ENCODE measurements at places on chromosomes 1 and 21.
A peak's percentile ranks its signal among the peaks of the same experiment; 100 is the strongest.

DNA sequence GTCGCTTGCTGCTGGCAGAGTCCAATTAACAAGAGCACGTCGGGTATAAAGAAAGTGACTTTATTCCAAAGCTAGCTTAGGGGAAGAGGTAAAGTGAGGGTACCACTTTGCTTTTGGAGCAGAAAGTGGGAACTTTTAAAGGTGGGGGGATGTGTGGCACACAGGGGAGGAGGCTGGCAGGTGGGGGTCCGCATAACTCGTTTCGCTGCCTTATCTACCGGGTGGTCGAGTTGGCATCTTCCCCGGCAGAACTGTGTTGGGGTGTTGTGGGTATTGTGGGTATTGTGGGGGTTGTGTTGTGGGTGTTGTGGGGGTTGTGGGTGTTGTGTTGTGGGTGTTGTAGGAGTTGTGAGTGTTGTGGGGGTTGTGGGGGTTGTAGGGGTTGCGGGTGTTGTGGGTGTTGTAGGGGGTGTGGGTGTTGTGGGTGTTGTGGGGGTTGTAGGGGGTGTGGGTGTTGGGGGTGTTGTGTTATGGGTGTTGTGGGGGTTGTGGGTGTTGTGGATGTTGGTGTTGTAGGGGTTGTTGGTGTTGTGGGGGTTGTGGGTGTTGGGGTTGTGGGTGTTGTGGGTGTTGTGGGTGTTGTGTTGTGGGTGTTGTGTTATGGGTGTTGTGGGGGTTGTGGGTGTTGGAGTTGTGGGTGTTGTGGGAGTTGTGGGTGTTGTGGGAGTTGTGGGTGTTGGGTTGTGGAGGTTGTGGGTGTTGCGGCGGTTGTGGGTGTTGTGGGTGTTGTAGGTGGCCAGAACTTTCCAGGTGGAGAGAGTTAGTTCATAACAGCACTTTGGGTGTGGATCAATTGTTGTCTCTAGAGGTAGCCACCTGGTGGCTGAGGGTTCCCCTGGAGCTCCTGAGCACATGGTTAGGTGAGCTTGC, 52.7 kb downstream of the AGPAT3 start:
- DNase-seq: no peak

DNA sequence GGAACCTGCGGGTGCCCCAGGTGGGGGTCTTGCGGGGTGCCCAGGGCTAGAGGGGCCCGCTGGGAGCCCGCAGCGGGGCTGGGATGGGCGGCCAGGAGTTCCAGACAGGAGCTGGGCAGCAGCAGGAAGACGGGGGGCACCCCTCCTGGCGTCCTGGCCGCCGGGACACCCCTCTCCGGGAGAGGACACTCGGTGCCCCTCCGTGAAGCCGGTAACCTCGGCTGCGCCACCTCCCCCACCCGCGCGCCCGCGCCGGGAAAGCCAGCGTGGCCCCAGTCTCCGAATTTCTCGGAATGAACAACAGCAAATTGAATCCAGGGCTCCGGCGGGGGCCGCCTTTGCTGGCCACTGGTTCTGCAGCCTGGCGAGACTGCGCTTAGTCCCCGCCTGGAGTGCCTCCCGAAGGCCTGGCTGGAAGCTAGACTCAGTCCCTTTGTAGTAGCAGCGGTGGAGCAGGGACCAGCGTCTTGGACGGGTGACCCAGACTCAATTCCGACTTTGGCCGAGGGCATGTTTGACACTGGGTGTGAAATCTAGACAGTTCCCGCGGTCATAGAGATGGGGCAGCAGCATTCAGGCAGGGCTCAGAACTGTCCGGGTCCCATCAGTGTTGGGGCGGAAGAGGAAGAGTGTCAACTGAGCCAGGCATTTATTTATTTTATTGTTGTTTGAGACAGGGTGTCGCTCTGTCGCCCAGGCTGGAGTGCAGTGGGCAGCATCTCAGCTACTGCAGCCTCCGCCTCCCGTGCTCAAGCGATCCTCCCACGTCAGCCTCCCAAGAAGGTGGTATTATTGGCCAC, 773 bp downstream of the IFNGR2 start:
- DNase-seq: no peak

- no peak for DNase-seq
Measured at GRCh38 chr21:16504766-16505165, 775.0 kb downstream of the USP25 start.

DNA sequence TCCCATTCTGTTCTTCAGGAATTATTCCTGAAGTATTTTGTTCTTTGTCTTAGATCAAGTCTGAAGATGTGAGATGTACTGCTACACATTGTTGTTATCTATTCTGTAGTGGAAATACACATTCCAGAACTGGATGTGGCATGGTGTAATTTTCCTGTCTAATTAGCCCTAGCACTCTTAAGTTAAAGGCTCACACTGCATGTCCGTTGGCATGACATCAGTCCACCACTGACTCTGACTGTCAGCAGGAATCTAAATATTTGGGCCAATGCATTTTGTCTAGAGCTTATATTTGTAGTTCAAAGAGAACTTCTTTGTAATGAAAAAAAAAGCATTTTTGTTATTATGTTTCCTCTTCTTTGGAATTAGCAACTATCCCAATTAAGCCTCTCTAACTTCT, 201.0 kb downstream of the S1PR1 start:
- DNase-seq: no peak

GRCh38 chr1:84582802-84583587, 8.8 kb upstream of the CTBS start:
- DNase-seq: no peak

- DNase-seq: peak; percentile 97
Measured at GRCh38 chr1:203692565-203693470, 66.2 kb downstream of the ATP2B4 start.

DNA sequence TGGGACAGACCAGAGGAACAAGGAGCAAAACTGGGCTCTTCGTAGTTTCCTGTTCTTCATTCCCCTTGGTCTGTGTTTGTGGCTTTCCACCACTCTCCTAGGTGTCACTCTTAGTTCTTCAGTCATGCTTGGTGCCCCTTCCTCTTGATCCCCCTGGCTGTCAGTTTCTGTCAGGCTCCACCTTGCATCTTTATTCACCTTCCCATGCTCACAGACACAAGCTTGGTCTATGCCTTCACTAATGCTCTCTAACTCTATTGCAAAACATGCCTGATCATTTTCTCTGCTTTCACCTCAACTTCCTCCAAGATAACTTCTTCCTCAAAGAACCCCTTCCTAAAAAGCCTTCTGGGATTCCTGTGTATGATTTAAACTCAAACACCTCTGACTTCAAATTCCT, 122.9 kb downstream of the GLUL start:
- no peak for DNase-seq

DNA sequence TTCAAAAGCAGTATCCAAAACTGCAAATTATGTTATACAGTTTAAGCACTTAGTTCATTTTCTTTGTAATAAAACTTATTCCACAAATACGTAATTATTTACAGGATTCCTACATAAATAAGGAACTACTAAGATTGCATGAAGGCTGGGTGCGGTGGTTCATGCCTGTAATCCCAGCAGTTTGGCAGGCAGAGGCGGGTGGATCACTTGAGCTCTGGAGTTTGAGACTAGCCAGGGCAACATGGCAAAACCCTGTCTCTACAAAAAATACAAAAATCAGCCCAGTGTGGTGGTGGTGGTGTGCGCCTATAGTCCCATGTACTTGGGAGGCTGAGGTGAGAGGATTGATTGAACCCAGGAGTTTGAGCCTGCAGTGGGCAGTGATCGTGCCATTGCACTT, 69.3 kb downstream of the POU2F1 start:
- DNase-seq: no peak

GRCh38 chr1:16015960-16016901, 1.6 kb downstream of the HSPB7 start:
- no peak for DNase-seq

DNA sequence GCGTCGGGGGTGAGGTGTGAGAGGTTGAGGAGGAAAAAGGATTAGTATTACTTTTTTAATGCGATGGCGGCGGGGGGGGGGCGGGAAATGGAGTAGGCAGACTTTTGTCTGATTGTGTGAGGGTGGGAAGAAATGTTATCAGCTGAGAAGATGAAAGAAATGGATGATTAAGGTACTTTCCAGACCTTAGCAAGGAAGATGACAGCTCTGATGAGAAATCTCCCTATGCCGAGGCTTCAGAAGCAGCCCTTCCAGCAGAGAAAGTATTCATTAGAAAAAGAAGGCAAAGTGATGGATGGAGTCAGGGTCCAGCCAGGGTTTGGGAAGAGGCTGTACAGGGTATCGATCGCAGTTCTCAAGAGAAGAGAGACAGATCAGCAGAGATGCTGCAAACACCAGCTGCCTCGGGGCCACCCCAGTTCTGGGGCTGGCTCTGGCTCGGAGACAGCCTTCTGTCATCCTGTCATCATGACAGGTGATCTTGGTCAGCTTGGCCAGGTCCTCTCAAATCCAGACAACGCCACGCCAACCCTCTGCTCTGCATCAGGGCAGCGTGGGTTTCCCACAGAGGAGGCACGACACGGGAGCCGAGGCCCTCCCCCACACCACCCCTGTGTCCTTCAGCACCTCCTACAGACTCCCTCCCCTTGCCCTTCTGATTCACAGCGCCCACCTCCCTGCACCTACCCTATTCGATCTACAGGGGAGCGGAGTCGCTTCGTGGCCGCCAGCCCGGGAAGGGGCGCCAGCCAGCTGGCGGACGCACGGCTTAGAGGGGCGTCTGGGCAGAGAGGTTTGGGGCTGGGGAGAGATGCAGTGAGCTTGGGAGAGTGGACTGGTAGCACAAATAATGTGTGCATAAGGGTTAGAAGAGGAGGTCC, 674 bp upstream of the ATXN7L2 start:
- no peak for DNase-seq

- DNase-seq: no peak
Measured at GRCh38 chr1:152053375-152053774, 16.6 kb upstream of the S100A11 start.

All from GM04504 (cell line).